ENCODE measurements at places on chromosomes 2 and 18.

DNA sequence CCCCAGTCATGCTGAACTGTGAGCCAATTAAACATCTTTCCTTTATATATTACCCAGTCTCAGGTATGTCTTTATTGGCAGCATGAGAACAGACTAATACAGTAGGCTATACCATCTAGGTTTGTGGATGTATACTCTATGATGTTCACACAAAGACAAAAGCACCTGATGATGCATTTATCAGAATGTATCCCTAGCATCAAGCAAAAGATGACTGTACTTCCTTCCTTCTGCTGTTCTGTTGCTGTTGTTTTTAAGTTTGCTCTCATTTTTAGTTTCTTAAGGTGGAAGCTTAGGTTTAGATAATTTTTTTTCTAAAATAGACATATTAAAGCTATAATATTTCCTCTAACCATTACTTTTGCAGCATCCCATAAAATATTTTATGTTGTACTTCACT, 12.4 kb downstream of the ZSCAN30 start:
- DNase-seq = no peak

DNA sequence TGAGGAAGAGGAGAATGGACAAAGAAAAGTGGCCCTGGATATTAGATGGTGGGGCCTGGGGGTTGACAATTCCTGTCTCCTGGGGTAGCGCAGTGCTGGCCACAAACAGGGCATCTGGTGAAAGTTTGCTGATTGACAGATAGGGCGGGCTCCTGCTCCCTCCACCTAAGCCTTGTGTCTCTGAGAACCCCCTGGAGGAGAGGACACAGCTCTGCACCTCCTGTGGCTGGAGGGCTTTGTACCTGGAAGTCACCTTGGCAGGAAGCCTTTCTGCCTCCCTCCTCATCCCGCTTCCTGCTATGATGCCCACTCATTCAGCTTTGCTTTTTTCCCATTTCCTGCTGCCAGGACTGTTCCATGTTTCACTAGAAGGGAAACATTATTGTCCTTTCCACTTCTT, 72.4 kb downstream of the RHOB start:
- DNase-seq = no peak

- no peak for DNase-seq
Observed at GRCh38 chr18:7234091-7234490, 3.2 kb downstream of the LRRC30 start.

GRCh38 chr18:79794846-79795245, 2.9 kb upstream of the KCNG2 start:
- no peak for DNase-seq

DNA sequence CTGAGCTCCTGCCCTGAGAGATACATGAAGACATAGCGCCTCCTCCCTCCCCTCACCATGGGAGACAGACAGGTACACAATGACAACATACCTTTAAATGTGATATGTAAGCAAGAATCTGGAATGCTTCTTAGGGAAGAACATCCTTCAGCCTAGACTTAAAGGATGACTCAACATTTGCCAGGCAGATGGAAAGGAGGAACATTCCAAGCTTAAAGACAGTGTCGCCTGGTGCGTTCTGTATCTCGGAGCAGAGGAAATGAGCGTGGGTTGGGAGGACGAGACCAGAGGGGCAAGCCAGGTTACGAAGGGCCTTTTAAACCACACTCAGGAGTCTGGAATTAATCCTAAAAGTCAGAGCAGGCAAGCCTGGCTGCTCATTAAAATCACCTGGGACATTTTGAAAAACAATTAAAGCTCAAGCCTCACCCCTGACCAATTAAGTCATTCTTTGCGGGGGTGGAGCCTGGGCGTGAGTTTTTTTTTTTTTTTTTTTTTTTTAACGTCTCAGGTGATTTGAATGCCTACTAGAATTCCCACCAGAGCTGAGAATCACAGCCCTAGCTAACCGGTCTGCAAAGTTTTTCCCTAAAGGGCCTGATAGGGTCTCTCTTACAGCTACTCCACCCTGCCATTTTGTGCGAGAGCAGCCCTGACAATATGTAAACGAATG, 131.2 kb upstream of the SEC11C start:
- no peak for DNase-seq

DNA sequence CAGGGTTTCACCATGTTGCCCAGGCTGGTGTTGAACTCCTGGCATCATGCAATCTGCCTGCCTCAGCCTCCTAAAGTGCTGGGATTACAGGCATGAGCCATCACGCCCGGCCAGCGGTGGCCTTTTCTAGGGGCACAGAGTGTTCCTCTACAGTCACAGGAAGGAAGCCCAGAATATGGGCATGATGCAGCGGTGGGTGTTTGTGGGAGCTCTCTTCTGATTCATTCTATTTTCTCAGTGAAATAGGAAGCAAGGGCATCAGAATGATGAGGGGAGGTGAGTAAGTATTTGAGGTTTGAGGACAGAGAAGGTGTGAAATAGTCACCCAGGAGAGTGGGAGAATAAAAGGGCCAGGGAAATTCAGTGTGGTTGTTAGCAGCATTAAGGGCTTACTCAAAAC, 70.3 kb upstream of the PSME4 start:
- peak; percentile 19 for DNase-seq

- no peak for DNase-seq
Observed at GRCh38 chr2:160207804-160208654, 8.0 kb upstream of the ITGB6 start.

DNA sequence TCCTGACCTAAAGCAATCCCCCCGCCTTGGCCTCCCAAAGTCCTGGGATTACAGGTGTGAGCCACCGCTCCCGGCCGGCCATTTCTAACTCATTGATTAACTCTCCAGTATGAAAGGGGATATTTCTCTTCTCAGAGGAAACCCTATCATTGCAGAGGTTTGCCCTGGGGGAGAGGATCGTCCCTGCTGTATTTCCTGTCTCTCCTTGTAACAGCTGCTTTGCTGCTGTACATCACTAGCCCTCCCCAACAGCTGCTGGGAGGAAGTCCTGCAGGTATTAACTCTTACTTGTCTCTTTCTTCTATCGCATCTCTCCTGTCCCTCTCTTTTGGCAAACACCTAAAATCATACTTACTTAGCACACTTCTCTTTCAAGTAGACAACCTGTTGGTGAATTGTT, 219.0 kb upstream of the DSEL start:
- DNase-seq = no peak

GRCh38 chr18:23967321-23968089, 47.0 kb upstream of the TTC39C start:
- peak; percentile 42 for DNase-seq

DNA sequence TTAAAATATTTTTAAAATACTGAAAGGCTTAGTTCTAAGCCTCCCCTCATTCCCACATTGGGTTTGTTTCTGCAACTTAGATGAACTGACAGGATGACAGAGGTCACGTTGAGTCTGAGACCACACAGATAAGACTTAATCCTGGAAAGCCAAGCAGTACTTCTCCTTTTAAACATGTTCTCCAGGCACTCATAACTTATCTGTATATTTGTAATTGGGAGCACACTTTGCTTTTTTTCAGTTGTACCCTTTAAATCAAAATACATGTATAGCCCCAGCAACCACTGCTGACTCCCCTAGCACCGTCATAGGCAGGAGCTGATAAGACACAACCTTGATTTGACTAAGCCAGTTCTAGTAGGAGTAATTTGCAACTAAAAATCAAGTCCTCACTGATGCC, 394.8 kb downstream of the PID1 start:
- no peak for DNase-seq

DNA sequence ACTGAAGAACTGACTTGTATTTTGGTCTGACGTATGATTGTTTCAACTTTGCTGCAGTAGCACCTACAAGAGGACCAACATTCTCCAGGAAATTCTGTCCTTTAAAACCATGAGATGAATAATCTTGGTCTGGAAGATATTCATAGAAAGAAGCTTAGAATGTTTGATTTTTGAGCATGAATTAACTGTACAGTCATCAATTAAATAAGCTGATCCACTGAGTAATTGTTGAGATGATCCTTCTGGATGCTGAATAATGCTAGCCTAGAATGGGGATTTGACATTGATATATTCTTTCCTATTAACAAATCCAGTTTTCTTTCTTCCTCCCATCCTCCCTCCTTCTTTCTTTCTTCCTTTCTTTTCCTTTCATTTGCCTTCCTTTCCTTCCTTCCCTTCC, 39.0 kb upstream of the CDK5R2 start:
- no peak for DNase-seq

DNA sequence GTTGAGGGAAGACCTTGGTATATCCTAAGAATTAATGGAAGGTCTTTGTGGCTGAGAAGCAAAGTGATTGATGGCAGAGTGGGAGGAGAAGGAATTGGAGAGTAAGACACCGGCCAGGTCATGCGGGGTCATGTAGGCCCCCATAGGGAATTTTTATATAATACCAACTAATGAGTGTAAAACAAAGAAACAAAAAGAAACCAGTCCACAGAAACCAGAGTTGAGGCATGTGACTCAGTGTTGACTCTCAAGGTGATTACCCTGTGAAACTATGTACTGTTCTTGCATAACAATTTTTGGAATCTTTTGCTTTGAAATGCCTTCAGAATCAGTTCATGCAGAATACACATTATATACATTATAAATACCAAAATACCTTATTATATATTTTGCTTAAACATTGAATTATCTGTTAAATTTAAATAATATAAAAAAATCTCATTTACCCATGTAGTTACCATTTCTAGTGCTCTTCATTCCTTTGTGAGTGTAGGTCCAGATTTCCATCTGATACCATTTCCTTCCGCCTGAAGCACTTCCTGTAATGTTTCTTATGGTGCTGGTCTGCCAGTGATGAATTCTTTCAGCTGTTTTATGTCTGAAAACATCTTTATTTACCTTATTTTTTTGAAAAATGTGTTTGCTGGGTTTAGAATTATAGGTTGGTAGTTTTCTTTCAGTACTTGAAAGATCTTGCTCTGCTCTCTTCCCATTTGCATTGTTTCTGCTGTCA, 8.6 kb downstream of the CLIP4 start:
- no peak for DNase-seq

GRCh38 chr2:224518806-224519580, 66.2 kb downstream of the CUL3 start:
- no peak for DNase-seq

DNA sequence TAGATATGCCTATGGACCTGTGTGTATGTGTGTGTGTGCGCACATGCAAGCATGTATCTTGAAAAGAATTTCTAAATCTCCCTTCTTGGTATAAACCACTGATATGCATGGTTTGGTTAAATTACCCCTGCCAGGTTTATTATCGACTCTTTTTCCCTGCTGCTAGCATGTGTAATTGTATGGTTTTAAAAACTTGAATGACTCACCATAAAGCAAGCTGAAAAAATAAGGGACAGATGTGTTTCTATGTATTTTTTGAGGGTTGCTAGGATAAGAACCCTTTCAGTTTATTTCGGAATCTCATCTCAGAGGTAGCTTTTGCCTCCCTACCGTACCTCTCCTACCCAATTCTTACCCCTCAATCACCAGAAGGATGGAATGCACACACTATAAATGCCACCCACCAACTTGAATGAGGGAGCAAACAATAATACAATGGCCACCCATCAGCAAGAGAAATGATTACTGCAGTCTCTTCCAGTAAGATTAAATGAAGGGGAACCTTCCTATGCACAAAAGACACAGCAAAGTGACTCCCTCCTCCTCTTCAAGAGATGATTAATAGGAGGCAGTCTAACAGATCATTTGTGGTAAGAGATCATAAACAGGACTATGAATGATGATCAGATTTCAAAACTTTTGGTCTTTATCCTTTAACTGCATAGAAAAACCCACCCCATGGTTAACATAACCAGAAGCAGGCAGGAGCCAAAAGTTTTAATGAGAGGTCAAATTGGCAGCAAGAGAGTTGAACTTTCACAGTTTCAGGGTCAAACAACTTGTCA, 357.2 kb downstream of the SATB2 start:
- no peak for DNase-seq

- DNase-seq = no peak
Observed at GRCh38 chr18:34993289-34993688, 47.9 kb upstream of the MAPRE2 start.

DNA sequence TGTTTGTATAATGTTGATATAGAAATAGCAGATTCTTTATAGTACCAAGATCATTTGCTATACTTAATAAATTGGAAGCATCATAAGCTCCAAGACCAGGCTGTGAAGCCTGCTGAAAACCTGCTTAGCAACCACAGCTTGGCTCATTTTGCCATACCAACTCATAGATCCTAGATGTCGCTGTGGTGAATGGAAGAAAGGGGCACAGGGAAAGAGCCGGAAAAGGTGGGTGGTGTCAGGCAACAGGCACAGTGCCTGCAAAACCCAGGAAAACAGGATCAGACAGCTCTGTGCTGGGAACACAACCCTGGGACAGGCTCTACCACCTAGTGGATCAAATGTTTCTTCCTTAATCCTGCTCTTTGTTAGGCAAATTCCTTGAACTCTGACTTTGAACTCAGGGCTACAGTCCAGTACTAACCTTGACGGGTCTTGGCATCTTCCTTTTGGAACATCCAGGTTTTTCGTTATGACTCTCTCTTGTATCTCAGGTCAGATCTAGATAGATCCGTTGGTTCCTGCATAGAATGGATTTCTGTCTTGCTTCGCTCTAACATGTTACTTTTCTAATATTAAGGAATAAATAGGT, 31.6 kb downstream of the TWSG1 start:
- DNase-seq = no peak

DNA sequence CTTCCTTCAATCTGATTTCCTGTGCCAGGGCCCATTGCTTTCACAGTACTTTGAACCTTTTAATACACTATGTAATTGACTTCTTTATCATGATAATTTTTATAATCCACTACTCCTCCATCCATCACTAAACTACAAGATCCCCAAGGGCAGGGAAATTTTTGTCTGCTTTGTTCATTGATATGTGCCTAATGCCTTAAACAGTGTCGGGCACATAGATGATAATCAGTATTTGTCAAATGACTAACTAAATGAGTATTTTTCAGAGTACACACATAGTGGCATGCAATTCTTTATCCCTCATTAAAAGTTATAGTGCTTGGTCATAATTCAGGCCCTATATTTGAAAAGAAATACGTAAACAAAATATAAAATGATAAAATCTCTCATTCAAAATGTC, 5.3 kb upstream of the STAMBP start:
- DNase-seq = no peak

DNA sequence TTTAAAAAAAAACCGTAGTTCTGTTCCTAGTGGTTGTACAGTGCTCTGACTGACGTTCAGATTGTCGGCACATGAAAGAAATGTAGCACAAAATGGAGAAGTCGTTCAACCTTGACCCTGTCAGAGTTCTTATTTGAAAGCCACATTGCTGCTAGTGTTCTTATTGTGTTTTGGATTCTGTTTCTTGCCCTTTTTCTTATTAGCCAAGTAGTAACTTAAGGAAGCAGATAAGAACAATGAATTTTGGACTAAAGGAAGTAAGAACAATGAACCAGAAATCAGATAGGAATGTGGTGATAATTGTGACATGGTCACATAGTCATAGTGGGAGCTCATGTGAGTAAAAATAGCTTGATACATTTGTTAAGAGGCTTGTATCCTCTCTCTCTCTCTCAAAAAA, 45.9 kb downstream of the RPIA start:
- no peak for DNase-seq

Data from CD4-positive, alpha-beta T cell treated with Interleukin-12 subunit alpha and Interleukin-12 subunit beta, for 1 hour (primary cell).